ENCODE measurements at places on chromosomes 5 and 9.

- DNase-seq = no peak
Observed at GRCh38 chr9:121622387-121623203, 28.8 kb upstream of the DAB2IP start.

DNA sequence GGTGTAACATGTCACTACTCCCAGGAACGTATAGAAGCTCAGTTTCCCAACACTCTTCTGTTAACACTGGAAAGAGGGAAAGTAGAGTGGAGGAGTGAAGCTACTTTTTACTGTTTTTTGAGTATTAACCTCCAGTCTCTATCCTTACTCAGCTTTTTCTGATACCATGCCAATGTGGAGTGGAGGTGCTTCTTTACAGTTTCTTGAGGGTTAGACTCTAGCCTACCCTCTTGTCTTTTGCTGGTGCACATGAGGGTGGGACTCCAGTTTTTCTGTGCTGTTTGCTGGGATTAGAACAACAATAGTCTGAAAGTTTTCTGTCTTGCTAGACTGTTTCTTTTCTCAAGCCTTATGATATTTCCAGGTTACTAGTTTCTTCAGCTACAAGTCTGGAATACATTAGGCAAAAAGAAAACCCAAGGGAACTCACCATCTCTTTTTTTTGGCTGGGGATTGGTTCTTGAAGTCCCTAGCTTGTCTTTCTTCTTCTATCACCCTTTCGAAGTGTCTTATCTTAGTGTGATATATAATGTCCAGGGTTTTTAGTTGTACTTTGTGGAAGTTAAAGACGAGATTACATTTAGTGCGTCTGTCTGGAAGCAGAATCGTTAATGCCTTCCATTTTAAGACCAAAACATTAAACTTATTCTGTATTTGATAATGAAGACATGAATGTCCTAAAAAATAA is 35.9 kb downstream of the PRR16 start:
- no peak for DNase-seq

- no peak for DNase-seq
Observed at GRCh38 chr9:84301851-84302250, 38.7 kb downstream of the SLC28A3 start.

DNA sequence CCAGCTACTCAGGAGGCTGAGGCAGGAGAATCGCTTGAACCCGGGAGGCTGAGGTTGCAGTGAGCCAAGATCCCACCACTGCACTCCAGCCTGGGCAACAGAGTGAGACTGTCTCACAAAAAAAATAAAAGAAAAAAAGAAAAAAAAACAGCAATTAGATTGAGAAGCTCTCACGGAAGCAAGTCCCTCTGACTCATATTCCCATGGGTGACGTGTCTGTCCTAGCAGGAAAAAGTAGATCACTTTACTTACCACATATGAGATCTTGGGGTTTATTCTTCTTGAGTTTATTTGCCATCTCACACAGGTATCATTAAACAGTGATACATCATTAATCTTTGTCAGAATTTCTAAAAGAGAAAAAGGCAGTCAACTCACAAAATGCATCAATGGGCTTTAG is 62.6 kb downstream of the SUSD1 start:
- no peak for DNase-seq

- DNase-seq = no peak
Observed at GRCh38 chr9:21711504-21711903, 90.9 kb upstream of the MTAP start.

DNA sequence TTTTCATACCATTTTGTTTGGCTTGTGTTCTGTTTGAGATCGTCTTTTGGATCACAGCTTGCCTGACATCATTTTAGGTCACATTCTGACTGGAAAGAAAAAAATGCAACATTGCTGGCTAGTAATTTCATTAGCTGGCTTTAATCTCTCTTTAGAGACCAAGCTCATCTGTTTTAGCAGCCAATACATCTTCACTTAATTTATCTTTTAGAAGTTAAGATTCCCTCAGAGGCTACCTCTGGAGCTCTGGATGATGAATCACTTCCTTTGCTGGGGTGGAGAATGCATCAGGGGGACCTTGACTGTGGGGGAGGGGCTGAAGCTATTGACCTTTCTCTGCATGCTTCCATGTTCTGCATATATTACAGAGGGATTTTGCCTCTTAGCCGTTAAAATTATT is 181.5 kb upstream of the OTULINL start:
- DNase-seq = no peak

GRCh38 chr5:118371973-118372831 is 616.1 kb downstream of the DTWD2 start:
- DNase-seq = no peak

DNA sequence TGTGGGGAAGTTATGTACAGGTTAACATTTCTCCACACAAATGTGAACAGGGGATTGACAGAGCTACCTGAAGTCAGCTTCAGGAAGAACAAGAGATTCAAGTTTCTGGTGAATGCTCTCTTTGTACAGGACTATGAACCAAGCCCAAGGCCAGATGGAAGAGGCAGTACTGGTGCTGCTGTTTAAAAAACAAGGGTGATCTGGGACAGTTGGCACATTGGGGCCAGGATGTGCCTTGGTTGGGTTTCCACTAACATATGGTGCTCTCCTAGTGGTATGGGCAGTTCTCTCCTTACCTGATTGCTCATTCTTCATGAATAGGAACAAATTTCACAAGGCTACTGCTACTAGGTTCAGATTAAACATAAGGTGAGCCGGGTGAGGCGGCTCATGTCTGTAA is 40.0 kb downstream of the MTMR12 start:
- DNase-seq = no peak

DNA sequence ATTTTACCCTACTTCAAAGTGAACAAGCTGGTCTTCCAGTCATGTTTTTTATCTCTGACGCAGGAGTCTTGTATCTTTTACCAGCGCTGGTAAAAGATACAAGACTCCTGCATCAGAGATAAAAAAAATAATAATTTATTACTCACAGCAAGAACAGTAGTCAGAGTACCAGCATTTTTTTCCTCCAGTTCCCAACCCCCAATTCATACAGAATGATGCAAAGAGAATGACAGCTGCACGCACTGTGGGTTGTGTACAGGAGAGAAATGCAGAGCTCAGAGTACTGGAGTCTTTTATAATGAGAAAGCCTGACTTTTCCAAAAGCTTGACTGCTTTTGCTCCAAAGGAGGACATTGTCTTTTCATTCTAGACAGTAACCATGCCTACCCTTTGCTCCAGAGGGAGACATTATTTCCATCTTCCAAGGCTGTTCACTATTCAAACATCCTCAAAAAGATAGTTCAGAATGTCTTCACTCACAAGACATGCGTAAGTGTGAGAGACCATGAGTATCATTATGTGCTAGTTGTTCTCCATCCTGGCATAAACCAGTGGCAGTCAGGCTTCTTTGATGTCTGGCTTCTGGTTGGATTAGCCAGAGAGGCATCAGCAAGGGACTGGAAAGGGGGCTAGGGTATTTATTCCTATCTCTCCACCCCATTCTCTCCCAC is 14.3 kb upstream of the RANBP6 start:
- DNase-seq = no peak

GRCh38 chr5:132422720-132423437 is 53.4 kb downstream of the SLC22A5 start:
- no peak for DNase-seq

- DNase-seq = no peak
Observed at GRCh38 chr9:3508521-3509291, 17.1 kb downstream of the RFX3 start.

DNA sequence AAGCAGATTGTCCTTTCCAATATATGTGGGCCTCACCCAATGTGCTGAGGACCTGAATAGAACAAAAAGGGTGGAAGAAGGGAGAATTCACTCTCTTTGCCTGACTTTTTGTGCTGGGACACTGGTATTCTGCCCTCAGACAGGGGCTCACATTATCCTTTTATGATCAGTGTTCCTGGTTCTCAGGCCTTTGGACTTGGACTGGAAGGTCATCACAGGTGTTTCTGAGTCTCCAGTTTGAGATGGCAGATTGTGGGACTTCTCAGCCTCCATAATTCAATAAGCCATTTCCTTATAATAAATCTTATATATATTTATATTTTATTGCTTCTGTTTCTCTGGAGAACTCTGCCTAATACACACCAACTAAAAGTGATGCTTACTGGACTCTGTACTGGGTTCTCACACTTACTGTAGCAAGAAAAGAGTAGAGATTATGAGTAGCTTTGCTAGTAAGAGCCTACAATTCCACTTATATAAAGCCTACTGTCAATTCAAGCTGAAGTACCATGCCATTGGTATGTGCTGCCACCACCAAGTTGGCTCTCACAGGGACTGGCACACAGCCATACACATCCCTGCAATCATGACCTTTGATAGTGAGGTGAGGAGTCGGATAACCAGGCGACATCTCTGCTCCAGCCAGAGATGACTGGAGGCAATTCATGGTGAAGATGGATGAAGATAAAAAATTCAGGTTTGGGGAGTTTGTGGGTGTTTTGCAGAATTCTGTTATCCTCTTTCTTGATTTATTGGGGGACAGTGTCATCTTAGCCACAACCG is 130.7 kb upstream of the NR3C1 start:
- no peak for DNase-seq

DNA sequence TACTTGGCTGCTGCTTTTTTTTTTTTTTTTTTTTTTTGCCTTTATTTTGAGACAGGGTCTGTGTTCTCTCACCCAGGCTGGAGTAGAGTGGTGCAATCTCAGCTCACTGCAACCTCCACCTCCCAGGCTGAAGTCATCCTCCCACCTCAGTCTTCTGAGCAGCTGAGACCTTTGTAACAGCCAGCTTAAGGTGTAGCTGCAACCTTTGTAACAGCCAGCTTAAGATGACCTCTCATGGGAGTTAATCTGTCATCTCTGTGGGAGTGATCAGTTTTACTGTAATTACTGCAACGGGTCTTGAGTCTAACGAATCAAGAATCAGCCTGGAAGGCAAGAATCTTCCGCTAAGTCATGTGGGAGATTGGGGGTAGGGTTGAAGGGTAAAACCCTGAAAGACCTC is 31.6 kb upstream of the SNX2 start:
- DNase-seq = no peak

- DNase-seq = no peak
Observed at GRCh38 chr5:68450245-68450852, 234.8 kb downstream of the PIK3R1 start.

DNA sequence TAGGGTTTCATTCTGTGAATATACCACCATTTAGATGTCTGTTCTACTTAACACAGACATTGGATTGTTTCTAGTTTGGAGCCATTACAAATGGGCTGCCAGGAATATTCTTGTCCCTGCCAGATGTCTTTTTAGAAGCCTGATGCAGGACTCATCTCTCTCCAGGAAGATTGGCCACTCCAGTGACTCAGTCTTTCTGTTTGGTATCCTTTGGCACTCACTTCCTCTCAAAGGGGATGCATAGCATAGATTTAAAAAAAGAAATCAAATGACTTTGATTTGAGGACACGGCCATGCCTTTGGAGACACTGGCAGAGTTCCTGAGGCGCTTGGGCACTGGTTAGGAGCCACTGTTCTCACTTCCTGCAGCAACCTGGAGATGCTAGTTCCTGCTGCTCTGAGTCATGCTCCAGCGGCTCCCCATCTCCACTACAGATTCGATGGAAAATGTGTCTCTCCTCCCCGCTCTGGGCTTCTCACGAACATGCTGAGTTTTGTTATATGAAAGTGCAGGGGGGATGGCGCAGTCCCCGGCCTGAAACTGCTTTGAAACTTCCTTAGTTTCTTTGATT is 3.5 kb upstream of the ZNF366 start:
- DNase-seq = no peak

GRCh38 chr5:113118298-113118697 is 141.7 kb downstream of the DCP2 start:
- DNase-seq = no peak

GRCh38 chr5:93893075-93893474 is 151.7 kb upstream of the POU5F2 start:
- no peak for DNase-seq

GRCh38 chr5:54521856-54522479 is 4.4 kb downstream of the SNX18 start:
- DNase-seq = no peak

GRCh38 chr9:124320062-124320973 is 62.6 kb downstream of the NEK6 start:
- peak; percentile 18 for DNase-seq

DNA sequence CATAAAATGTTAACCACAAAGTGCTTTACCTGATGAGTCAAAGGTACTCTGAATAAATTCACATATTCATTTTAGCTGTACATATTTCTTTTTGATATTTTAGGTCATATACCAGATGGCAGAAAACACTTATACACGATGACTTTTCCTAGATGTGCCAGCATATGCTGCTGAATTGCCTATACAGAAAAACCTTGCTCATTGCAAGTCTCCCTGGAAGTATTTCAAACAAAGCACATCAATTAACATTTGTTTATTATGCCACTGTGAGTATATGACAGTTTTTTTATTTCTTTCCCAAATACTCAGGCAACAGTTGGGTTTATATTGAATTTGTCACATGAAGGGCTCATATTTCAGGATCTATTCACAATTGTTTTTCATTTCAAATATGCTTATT is 180.8 kb downstream of the TMEM232 start:
- no peak for DNase-seq

DNA sequence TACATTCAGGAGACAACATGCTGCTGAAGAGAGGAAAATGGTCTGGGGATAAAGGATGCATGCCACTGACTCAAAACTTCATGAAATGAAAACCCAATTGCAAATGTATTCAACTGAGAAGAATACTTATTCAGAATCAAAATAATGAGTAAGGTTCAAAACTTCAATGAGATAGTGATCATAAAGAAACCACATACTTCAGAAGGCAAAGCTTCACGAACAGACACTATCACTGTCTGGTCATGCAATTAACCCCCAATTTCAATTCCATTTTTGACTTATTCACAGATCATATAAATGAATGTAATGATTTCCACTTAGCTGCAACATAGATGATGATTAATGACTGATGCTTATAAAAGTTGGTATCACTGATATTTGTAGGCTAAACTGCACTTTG is 33.0 kb upstream of the CTNNAL1 start:
- no peak for DNase-seq

DNA sequence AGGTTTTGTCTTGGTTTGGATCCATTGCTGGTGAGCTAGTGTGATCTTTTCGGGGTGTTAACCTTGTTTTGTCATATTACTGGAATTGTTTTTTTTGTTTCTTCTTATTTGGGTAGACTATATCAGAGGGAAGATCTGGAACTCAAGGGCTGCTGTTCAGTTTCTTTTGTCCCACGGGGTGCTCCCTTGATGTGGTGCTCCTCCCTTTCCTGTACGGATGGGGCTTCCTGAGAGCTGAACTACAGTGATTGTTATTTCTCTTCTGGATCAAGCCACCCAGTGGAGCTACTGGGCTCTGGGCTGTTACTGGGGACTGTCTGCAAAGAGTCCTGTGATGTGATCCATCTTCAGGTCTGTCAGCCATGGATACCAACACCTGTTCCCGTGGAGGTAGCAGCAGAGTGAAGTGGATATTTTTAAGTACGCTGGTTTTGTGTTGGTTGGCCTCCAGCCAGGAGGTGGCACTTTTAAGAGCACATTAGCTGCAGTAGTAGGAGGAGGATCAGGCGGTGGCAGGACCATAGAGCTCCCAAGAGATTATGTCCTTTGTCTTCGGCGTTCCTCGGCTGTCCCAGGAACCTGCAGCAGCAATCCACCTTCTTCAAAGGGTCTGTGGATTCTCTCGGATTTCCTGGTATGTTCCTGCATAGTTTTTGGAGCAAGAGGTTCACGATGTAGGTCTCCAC is 27.2 kb downstream of the SCAMP1 start:
- no peak for DNase-seq

GRCh38 chr5:148884339-148885020 is 58.1 kb downstream of the ADRB2 start:
- DNase-seq = no peak

GRCh38 chr9:113541019-113541900 is 77.7 kb downstream of the RGS3 start:
- DNase-seq = no peak

- DNase-seq = no peak
Observed at GRCh38 chr9:133658442-133659431, 22.6 kb downstream of the DBH start.

- DNase-seq = no peak
Observed at GRCh38 chr5:132396589-132397031, 27.1 kb downstream of the SLC22A5 start.

Data from activated effector memory CD4-positive, alpha-beta T cell treated with Interleukin-2 at 50 U/mL for 16 hours (primary cell).